ENCODE measurements at places on chromosomes 2 and 18.

DNA sequence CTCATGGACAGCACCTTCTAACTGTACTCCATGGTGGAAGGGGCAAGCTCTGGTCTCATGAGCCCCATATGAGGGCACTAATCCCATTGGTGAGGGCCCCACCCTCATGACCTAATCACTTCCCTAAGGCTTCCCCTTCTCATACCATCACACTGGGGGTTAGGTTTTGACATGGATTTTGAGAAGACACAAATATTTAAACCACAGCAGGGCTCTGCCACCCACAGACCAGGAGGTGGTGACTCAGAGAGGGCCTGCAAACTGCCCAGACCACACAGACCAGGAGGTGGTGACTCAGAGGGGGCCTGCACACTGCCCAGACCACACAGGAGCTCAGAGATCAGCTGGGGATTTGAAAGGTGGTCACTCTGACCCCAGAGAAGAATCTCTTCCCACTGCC lies 222.0 kb downstream of the KLHL29 start:
- DNase-seq, result no peak

DNA sequence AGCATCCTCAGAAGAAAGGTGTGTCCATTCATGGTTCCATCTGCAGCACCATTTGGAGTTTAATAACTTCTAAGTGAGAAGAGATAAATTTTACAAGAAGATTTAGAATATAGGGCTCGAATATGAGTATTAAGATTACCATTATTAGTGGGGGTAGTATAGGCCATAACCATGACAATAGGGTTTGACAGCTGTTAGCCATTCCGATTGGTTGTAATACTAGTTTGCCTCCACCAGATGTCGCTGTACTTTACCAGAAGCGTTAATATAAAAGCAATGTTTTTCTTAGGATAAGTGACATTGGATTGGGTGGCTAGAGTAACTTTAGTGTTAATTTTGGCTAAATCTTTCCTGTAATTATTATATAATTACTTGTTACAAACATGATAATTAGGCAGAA lies 107.5 kb upstream of the SRD5A2 start:
- no peak for DNase-seq

- DNase-seq, result peak; percentile 36
These were observed 9.3 kb downstream of the NCK2 start for GRCh38 chr2:105754011-105754410.

DNA sequence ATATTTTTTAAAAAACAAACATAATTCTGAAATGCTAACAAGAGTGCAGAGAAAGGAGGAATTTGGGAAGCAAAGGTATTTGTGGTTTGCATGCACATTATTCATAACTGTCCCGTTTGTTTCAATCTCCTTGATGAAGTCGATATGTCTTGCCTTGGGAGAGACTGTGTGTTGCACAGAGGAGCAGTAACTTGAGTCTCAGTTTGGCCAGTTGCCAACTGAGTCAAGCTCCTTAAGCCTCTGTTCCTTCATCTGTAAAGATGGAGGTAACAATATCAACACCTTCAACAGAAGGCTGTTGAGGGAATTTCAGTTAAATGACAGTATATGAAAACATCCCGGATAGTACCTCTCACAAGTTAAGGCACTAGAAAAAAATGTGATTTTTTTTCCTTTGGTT lies 226.2 kb downstream of the ASXL3 start:
- DNase-seq, result no peak

GRCh38 chr2:234243871-234244565 lies 193.5 kb downstream of the SPP2 start:
- DNase-seq, result no peak

- no peak for DNase-seq
These were observed 22.3 kb downstream of the DTNB start for GRCh38 chr2:25651066-25651465.

- DNase-seq, result no peak
These were observed 188.5 kb upstream of the CDH2 start for GRCh38 chr18:28365411-28365831.

GRCh38 chr2:198791623-198792022 lies 666.1 kb downstream of the SATB2 start:
- DNase-seq, result no peak

GRCh38 chr2:218406949-218407618 lies 7.4 kb downstream of the CTDSP1 start:
- DNase-seq, result peak; percentile 56

DNA sequence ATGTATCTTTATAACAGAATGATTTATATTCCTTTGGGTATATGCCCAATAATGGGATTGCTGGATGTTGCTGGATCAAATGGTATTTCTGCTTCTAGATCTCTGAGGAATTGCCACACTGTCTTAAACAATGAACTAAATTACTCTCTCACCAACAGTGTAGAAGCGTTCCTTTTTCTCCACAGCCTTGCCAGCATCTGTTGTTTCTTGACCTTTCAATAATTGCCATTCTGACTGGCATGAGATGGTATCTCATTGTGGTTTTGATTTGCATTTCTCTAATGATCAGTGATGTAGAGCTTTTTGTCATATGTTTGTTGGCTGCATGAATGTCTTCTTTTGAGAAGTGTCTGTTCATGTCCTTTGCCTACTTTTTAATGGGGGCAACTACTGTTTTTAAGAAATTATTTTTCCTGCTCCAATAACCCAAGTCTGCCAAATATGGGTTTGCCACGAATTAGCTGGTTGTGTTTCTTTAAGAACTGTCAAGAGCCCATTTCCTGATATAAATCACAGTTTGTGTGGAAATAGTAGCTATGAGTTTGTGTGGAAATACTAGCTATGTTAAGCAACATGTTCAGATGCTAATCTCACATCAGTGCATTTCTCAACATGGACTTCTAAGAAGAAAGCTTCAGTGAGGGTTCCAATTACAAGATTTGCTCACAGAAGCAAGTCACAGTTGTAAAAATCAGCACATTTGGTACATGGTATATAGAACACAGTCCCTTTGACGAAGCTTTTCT lies 259.4 kb downstream of the ANAPC1 start:
- no peak for DNase-seq

DNA sequence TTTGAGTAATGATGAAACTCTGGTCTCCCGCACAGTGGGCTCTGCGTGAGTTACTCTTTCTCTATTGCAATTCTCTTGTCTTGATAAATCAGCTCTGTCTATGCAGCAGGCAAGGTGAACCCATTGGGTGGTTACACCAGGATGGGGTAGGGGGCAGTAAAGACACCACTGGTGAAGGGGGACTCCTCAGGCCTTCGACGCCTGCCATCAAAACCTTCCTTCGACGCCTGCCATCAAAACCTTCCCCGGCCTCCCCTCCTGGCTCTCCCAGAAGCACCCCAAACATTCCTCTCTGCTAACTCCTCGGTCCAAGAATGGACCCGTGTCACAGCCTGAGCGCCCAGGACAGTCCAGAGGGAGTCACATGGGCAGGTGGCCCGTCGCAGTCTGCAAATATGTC lies 4.8 kb upstream of the STARD7 start:
- no peak for DNase-seq

DNA sequence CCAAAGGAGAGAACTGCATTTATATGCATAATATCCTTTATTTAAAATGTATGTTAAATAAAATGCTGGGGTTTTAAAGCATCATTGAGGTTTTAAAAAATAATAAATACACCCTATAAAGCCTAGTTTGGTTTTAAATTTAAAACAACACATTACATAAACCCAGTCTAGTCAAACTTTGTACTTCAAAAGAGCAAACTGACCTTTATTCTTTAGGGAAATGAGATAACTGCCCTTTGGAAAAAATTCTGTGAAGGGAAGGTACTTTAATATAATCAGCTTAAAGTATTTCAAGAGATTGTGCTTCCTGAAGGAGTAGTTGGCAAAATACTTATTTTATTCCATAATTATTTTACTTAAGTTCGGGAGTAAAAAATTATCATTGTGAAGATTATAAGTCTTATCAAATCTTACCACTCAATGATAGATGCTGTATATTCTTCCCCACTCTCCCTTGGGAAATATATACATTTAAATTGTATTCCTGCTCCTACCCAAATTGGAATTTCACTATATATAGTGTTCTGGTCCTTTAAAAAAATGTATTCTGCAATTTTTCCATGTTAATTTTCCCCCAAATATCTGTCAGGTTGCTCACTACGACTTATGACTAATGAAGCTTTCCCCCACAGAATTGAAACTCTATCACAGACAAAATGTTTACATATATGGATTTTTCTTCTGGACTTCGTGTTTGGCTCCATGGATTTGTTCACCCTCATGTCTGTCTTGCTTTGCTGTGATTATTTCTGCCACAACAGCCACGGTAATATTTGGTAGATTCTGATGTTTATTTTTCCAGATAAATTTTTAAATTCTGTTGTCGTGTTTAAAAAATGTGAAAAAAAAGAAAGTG lies 42.1 kb downstream of the ZC3H6 start:
- DNase-seq, result no peak

- DNase-seq, result no peak
These were observed 5.7 kb downstream of the MCM6 start for GRCh38 chr2:135870571-135870970.

GRCh38 chr2:10478298-10478625 lies 30.1 kb upstream of the ODC1 start:
- no peak for DNase-seq

- DNase-seq, result no peak
These were observed 297.3 kb downstream of the TNS1 start for GRCh38 chr2:217705461-217705860.

GRCh38 chr2:27710640-27711430 lies 47.1 kb downstream of the SLC4A1AP start:
- no peak for DNase-seq

DNA sequence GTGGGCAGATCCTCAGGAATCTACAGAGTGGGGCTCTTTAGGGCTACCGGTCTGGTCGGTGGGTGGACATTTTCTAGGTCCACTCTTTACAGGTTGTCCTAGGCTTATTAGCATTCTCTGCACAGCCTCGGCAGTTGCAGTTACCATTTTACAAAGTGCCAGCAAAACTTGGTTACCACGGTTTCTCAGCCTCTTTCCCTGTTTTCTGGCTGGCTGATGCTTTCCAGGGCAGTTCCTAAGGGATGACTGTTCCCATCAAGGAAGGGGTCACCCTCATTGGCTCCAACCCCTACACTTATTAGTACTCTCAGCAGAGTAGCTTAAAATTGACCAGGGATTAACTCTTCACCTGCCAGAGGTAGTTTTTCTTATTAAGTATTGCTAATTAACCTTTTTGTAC lies 2.0 kb upstream of the AQP4 start:
- no peak for DNase-seq

GRCh38 chr2:12313445-12314126 lies 403.1 kb upstream of the TRIB2 start:
- DNase-seq, result no peak

DNA sequence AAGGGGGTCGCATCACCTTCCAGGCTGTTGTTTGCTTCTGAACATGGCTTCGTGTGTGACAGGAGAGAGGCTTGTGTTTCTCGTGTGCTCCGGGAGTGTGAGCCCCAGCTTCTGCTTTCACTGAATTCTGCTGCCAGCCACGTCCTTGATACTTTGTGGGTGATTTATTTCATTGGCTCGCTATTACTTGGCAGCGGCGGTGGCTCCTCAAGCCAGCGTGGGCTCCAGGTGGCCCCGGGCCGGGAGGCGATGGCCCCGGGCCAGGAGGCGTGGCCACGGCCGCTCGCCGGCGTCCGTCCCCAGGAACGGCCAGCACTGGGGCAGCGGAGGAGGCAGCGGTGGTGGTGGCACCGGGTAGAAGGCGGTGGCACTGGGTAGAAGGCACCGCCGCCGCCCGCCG lies 63.1 kb downstream of the NAPG start:
- DNase-seq, result no peak

DNA sequence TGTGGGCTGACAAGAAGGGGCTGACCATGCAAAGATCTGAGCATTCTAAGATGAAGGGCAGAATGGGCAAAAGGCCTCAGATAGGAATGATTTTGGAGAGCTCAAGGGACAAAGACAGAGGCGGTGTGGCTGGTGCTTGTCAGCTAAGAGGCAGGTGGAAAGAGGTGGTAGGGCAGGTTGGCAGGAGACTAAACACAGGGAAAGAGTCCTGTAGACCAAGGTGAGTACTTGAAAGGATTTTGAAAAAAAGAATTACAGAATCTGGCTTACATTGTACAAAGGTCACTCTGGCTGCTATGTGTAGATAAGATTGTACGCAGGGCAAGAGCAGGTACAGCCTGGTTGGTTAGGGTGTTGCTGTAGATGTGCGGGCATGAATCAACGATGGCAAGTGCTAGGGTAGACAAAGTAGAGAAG lies 50.6 kb downstream of the STK39 start:
- no peak for DNase-seq

DNA sequence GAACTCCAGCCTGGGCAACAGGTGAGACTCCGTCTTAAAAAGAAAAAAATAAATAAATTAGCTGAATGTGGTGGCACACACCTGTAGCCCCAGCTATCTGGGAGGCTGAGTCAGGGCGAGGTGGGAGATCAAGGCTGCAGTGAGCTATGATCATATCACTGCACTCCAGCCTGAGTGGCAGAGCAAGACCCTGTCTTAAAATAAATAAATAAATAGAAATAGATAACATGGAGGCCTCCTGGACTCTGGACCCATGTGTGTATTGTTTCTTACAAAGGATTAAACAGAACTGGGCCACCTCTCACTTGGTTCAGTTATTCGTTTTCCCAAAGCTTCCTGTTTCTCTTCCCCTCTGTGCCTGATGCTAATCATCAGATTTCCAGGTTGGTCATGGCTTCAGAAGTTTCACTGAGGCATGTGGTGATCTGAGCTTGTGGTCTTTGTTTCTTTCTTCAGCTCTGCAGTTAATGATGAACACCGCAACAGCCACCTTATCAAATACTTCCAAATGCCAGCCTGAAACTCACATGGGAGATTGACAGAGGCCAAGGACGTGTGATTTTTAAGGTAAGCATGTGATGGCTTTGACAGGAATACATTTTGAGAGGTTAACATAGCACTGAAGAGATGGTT lies 83.3 kb upstream of the MAP4K4 start:
- DNase-seq, result no peak

GRCh38 chr2:236985761-236986339 lies 99.8 kb upstream of the COPS8 start:
- DNase-seq, result no peak

DNA sequence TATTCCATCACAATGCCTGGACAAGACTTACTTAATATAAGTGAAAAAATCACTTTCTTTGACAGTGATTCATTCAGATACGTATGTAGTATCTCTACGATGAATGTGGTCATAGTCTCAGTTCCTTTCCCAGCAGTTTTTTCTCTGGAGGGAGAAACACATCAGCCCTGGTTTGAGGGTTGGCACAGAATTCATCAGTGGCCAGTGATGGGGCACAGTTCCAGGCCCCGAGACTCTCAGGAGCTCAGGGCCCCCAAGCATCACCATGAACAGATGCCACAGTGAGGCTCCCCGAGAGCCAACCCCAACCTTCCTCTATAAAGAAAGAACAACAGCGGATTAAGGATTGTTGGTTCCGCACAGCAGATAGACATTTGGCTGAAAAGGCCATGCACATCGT lies 12.5 kb downstream of the PRKAG3 start:
- DNase-seq, result no peak

All from stimulated activated CD4-positive, alpha-beta T cell treated with anti-CD3 and anti-CD28 coated beads, Interleukin-4, amount 100 ng/mL, for 1 hour (primary cell).